Hematopoietic multipotent progenitor cell treated with erythropoietin and hydrocortisone succinate and interleukin-3 and kit ligand, for 6 days (in vitro differentiated cells): ENCODE measurements at places on chromosomes 6 and 20.

GRCh38 chr6:81476881-81477280 is 275.6 kb downstream of the TENT5A start:
- DNase-seq: no peak

DNA sequence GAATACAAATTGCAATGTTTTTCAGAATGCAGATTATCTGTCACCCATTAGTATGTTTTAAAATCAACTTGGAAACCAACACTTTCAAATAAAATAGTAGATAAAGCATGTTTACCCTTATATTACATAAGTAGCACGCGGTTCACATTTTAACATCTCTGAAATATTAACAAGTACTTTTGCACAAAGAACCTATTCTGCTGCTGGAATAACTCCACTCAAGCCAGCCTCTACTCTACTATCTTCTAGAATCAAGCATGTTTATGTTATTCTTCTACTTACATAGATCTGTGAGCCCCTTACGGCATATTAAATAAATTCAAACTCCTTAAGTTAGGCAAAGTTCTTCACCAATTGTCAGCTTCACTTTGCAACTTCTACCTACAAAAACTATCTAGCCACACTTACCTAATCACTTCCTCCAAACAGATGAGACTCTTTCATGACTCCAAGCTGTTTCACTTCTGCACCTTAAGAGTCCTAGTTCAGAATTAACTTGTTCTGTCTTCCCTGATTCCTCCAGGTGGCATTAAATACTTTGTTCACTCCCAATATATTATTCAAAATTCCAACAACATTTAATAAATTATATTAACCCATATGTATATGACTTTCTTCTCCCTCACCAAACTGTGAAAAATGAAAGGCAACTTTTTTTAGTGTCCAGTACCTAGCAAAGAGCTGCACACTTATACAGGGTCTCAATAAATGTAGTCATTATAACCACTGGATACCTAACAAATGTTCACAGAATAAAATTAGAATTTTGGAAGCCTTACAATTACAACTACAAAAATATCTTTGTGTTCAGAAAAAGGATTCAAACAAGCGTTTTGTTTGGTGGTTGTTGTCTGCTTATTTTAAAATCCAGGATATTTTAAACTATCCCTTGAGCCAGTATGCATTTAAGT is 12.1 kb downstream of the CEP85L start:
- DNase-seq: no peak

DNA sequence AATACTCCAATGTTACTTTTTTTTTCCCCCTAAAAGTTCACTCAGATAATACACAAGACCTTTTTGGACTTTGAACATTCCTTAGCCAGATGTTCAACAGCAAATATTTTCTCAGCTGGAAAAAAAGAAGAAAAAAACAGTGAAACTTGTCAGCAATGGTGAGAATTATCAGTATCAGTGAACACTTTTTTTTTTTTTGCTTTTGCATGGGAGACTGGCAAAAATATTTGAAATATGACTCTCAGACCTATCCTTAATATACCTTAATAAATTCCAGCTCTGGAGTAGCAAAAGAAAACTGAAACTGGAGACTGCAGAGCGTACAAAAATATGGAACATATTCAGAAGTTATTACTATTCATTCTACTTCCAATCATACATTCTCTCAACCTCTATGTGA is 92.3 kb downstream of the RFPL4B start:
- no peak for DNase-seq

- DNase-seq: no peak
These were observed 3.2 kb downstream of the ZKSCAN4 start for GRCh38 chr6:28248916-28249315.

- peak; percentile 60 for DNase-seq
These were observed 33.4 kb upstream of the SLC22A1 start for GRCh38 chr6:160088069-160088783.

GRCh38 chr20:63281742-63282665 is 9.4 kb downstream of the ARFGAP1 start:
- DNase-seq: no peak

DNA sequence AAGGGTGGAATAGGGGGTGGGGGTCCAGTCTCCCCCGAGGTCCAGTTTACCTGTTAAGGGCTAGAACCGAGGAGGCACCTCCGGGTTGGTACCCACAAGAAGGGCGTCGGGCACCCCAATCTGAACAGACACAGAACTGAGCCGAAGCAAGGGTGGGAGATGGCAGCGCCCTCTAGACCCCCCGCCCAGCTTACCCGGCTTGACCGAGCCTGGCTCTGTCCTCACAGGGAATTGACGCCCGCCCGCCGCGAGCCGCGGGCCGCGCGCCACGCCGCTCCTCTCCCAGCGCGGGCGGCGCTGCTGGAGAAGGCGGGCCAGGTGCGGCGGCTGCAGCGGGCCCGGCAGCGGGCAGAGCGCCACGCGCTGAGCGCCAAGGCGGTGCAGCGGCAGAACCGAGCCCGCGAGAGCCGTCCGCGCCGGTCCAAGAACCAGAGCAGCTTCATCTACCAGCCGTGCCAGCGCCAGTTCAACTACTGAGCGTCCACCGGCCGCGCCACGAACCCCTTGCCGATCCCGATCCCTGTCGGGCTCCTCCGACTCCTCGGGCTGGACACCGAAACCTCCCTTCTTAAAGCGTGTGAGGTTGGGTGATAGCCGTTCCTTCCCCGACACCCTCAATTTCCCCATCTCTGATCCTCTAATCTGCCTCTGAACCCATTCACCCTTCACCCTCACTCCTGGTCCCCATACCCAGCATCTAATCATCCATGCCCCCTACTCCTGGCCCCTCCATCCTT is 5.9 kb downstream of the TP53INP2 start:
- DNase-seq: peak; percentile 85

GRCh38 chr20:18738055-18738454 is 75.5 kb upstream of the SCP2D1 start:
- peak; percentile 83 for DNase-seq

DNA sequence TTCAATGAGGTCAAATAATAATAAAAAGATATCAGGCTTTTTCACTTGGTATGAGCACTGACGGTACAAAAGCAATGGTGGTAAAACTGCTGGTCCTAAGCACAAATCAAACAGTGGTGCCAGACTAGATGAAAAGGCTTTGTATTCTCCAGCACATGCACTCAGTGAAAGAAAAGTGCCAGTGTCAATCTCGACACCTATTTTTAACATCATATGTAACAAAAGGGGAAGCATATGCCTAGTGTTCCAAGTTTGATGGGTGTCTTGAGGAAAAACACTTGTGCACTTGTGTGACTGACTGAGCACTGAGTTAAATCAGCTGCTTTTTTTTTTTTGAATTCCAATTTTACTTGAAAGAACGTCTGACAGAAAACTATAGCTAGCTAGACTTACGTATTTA is 27.3 kb downstream of the MED23 start:
- no peak for DNase-seq

DNA sequence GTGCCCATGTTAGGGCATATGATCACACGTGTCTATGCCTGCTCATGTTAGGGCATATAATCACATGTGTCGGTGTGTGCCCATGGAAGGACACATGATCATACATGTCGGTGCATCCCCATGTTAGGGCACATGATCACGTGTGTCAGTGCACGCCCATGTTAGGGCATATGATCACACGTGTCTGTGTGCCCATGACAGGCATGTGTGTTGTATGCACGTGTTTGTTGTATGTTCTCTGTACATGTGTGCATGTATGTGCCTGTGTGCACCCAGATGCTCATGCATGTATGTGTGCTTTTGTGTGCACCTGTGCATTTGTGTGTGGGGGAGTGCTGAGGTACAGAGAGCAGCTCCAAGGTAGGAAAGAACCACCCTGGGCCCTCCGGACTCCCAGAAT is 29.8 kb downstream of the YTHDF1 start:
- DNase-seq: no peak

DNA sequence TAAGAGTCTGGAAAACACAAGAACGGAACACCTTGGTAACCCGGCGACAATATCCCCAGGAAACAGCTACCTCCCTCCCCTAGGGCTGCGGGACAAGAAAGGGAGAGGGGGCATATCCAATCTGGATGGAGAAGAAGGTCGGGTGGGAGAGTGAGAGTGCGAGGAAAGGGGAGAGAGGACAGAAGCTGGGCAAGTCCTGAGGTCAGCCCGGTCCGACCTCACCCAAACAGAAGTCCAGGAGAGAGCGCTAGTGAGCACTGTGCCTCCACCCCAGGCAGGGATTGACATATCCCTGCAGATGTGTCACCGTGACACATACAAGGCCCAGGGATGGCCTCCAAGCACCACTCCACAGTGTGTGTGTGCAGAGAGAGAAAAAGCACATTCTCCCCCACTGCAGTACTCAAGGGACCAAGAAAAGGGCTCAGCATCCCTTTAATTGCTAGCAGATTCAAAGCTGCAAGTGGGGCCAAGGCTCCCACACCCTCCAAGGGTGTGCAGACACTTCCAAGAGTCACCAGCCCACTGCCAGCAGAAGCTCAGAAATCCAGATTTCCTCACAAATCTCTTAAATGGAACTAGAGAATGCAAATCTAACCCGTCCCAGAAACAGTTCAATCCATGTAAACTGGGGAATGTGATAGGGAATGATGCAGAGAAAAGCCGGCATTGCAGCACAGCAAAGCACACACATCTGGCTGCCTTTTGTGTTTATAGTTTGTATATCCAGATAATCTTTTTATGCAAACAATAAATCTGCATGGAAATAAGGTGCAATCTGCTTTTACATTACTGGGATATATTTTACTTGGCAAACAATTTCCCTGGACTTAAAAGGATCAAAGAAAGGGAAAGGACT is 3.1 kb downstream of the PXDC1 start:
- DNase-seq: peak; percentile 73

GRCh38 chr6:134551245-134551960 is 233.5 kb upstream of the SGK1 start:
- DNase-seq: no peak

DNA sequence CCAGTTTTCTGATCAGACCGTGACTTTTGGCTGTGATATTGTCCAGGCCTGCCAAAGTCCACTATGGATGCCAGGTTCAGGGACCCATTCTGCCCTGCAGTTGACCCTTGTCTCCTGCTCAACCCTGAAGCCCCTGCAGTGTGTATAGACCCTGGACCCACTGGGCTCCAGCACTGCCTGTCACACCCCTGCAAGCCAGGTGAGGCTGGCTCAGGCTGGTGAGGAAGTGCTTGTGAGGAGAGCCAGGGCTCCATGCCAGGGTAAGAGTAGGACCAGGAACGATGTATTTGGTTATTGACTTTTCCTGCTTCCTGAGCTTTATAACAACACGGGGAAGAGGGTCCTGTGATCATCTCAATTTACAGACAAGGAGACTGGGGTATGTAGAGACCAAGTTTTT is 19.1 kb upstream of the CD93 start:
- DNase-seq: no peak

- no peak for DNase-seq
These were observed 75.9 kb upstream of the PTPN1 start for GRCh38 chr20:50434321-50434652.

DNA sequence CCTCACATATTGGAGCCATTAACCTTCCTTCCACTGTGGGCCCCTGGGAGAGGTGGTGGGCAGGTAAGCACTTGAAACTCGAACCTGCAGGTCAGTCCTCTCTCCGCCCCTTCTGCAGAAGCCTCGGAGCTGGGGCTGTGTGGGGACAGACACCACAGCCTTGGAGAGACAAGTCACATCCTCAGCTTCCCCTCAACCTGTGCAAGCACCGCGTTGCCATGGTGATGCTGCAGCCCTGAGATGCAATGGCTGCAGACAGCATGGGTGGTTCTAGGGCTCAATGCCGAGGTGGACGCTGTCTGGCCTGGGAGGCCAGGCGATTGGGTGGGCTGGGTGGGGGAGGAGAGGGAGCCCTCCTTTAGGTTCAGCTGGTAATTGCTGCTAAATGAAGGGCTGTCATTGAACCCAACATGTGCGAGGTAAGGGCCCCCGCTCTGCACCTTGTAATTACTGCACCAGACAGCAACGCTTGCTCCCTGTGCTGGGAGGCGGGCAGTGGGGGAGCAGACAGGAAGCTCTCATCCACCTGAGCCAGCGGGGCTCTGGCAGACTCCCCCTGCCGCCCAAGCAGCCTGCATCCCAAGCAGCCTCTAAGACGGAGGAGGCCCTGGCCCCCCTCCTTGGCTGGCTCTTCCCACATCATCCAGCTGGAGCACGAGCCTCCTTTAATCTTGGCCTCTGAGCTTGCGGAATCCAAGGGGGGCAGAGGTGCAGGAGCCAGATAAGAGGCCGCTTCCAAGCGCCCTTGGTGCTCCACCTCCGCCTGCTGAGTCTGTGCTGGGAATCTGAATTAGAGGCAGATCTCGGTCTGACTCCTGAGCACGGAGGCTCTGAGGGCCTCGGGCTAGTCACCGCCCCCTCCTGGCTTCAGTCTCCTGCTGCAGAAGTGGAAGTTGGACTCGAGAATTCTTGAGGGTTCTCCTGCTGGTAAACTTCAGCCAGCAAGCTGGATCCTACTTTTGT is 39.8 kb upstream of the CDH22 start:
- no peak for DNase-seq

GRCh38 chr20:36273414-36274180 is 32.5 kb upstream of the DLGAP4 start:
- DNase-seq: peak; percentile 52

DNA sequence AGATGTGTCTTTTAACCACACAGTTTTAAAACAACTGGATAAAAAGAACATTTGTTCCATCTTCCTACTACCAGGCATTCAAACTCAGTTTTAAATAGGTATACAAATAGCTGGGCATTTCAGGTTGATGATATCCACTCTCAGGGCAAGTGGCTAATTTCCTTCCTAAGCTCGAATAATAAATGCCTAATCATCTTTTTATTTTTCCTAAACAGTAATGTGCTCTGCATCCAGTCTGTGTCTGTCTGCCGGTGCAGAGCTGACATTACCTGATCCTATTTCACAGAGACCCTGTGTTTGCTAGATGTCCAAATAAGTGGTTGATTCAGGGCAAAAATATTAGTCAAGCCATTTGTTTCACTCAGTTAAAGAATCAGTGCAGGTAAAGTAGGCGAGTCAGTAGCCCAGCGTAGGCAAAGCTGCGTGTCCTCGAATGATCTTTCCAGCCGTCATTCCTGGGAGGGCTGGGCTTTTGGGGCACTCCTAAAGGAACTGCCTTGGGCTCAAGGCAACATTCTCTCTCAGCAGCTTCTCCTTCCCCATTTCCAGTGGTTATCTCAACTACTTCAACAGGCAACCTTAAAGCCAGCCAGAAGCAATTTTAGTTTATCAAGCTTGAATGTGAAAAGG is 74.2 kb upstream of the BMP2 start:
- DNase-seq: no peak

- peak; percentile 35 for DNase-seq
These were observed at the start of gene NT5E for GRCh38 chr6:85449818-85450759. Gene NT5E, plus strand, starts transcription at chr6:85450083. Its CDS starts 57 bp downstream, at chr6:85450140.

DNA sequence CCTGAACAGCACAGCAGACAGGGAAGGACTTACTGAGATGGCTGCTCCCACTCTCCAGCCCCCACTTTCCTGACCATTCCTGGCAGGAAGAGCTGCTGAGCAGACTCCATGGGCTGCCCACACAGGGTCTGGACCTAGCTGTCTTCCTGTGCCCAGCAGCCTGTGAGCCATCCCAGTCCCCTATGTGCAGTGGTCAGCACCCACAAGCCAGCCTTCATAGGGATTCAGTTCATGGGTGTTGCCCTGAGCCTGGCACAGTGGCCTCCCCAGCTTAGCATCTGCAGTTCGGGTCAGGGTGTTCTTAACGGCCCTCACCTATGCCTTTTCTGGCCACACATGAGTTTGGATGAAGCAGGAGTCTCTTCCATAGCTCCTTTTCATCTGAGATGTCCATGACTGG is 32.0 kb downstream of the UBD start:
- DNase-seq: no peak
